ENCODE measurements at places on chromosomes 1 and 21.

DNA sequence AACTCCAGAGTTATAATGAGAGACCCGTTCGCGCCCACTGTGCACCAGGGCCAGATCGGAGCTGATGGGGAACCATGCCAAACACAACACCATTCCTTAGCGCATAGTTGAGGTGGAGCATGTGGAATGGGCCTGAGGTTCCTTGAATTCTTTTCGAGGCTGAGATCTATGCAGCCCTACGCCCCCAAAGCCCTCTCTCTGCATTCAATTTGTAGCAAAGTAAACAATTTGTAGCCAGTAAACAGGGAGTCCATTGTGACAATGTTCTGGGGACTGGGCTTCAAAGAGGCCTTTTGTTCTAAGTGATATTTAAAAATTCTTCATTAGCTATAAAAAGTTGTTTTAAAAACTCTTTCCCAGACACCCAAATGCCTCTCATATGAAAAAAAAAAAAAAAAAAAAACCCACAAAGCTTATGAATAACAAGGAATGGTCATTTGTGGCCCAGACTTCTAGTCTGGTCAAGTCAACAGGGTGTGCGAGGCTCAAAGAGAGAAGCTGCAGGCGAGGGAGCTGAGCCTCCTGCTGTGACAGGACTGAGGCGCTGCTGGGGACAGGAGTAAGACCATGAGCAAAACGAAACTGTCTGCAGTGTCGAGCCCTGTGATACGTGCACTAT is 30.6 kb upstream of the KCNE2 start:
- no peak for DNase-seq

DNA sequence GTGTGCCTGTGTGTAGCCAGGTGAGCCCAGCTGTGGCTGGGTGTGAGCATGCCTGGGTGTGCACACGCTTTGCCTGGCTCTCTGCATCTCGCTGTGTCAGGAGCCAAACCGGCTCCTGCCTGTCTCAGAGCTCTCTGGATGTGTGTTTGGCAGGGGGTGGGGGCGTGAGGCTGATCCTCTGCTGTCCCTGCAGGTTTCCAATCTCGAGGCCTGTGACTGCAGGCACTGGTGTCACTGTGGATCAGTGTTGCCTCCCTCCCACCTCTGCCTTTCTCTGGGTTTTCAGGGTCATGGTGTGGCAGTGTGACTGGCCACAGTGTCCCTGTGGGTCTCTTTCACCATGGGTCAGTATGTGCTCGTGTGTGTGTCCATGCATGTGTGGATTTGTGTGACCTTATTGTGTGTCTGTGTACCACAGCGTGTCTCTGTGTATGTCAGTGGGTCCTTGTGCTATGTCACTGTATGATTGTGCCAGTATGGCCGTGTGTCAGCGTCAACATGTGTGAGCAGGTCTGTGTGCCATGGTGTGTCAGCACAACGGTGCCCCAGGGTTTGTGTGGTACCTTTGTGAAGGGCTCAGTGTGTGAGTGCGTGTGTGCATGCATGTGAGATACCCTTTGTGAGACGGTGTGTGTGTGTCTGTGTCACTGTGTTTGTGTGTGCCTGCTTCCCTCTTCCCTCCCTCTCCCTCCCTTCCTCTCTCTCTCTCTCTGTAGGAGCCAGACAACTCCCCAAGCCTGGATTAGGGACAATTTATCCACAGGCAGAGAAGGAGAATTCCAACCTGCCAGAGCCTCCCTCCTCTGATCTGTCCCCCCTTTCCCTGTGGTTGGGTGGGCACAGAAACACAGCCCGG is 43.4 kb downstream of the AHDC1 start:
- DNase-seq, result no peak

DNA sequence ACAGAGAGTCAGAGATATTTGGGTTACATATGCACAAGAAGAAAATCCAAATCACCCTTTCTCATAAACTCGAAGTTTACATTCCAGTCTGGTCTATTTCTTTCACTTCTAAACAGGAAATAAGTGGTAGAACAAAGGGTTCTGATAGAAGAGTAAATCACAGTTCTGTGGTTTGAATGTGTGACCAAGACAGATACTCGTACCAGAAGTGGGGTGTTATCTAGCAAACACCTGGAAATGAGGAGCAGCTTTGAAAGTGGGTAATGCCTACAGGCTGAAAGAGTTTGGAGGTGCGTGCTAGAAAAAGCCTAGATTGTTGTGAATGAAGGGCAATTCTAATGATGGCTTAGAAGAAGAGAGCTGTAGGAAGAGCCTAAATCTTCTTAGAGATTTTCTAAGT is 74.7 kb downstream of the FH start:
- DNase-seq, result no peak

DNA sequence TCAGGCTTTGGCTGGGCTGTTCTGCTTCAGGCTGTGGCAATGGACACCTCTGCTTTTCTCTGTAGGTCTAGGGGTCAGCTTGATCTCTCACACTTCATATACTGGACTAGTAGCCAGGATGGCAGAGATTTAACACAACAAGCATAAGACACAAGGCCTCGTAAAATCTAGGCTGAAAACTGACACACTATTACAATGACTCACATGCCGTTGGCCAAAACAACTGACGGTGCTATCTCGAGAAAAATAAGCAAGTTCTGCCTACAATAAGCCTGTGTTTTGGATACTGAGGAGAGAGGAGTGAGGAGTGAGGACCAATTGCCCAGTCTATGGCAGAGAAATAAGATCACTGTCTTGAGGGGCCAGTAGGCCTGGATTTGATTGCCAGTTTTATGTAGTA is 840.7 kb upstream of the ADAMTS5 start:
- DNase-seq, result no peak

DNA sequence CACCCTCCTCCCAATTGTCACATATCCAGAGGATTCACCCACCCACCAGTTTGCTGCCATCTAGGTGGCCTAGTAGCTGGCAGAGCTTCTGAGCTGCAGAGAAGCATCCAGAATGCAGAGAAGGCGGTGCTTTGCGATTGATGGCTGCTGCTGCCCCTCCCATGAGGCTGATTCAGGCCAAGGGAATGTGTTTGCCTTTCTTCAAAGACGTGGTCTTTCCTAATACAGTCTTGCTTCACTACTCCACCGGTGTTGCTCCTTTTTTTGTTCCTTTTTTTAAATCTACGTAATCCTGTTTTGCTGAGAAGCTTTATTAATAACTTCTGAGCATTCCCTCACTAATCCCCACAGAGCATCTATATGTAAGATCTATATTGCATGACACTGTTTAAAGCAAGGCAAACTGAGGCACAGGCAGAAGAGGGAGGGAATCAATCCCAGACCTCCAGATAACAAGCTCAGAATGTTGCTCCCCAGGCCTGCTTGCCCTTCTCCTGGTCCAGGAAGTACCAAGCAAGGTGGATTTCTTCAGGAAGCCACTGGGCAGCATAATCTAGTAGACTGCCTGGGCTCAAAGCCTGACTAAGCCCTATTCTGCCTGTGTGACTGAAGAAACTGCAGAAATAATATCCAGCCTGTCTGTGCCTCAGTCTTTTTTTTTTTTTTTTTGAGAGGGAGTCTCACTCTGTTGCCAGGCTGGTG is 275.5 kb upstream of the FMN2 start:
- DNase-seq, result no peak

DNA sequence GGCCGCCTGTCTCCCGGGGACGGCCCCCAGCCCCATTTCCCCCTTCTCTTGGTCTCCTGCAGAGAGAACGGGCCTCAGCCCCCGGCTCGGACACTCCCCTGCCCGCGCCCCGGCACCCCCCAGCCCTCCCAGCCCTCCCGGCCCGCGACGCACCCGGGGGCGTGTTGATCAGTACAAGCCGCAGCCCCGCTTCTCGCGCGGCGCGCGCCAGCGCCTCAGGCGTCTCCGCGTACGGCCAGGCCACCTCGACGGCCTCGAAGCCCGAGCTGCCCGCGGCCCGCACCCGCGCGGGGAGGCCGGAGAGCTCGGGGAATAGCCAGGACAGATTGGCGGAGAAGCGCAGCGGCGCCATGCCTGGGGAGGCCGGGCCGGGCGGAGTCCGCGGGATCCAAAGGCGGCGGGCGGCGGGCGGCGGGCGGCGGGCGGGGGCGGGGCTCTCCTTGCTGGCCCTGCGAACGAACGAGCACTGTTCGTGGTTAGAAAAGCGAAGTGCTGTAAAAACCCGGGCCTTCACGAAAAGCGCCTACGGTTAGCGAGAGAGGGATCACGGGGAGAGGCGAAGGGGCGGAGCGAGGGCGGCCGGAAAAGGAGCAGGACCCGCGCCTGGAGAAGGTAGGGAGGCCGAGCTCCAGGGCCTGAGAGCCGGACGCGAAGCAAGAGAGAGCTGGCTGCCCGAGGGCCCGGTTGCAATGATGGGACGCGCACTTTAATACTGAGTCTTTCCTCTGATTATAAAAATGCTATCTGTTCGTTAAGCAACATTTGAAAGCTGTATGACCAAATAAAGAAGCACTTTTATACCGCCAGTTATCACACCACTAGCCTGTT is at the start of gene HYI:
Gene HYI (minus strand): TSS at position 490 of the 828 bp plus-strand sequence. CDS start 138 bp downstream, at position 352.
- DNase-seq, result peak; percentile 19

Data from stimulated activated CD4-positive, alpha-beta T cell treated with anti-CD3 and anti-CD28 coated beads, Interleukin-1b, Interleukin-23, amount 100 ng/mL, for 1 hour (primary cell).